ENCODE measurements at places on chromosomes 2 and 18. TPM values are rescaled to one million over a fixed set of nuclear protein-coding genes. Genes with fewer than 3 reads are reported as not detected.

- DNase-seq: no peak
Observed at GRCh38 chr2:237262838-237263771, 150.9 kb downstream of the COL6A3 start.

- DNase-seq: no peak
Observed at GRCh38 chr2:76721226-76721625, 801.0 kb downstream of the LRRTM4 start.

The BOLL gene
- 1.7 TPM for polyA plus RNA-seq

GRCh38 chr2:208311954-208312353, 45.9 kb downstream of the PIKFYVE start:
- no peak for DNase-seq

DNA sequence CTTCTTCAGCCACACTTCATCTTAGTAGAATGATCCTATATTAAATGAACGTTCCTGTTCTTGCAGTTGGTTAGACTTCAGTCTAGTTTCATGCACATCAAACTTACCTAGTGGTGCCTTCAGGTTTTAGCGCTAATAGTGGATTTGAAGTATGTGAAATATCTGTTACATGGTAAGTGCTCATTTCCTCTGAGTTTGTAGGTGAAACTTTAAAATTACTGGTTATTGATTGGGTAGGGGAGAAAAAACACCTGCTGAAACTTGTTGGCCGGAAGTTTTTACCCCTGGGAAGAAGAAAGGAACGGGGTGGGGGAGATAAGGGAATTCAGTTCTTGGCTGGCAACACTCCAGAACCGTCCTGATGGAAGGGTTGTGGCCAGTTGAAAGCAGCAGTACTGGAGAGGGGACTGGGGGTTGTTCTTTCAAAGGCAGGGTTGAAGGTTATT, 112.8 kb downstream of the SPTBN1 start:
- DNase-seq: no peak

DNA sequence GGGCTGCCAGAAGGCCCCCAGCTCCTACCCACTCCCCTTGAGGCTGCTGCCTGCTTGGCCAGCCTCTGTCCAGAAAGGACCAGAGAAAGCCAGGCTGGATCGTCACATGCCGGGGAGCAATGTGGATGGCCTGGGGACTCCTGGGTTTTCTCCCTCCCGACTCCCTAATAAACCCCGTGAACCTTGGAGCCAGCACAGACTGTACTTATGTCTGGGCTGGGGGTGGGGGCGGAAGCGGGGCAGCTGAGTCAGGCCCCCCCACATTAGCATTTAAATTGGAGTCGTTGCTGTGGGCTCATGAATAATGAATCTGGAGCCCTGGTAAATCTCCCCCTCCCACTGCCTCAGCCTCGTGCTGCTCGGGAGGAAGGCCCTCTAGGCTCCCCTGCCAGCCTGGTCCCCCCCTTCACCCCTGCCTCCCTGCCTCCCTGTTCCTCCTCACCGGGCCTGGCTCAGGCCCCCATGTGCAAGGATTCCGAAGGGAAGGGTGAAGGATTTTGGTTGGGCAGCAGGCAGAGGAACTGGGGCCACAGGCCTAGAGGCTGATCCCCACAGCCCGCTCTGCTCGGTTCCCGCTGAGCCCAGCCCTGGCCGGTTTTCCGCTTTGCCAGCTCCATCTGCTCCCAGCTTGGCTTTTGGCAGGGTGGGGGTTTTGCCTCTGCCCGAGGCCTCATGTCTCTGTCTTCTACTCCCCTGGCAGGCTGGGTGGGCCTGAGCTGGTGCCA, 7.3 kb upstream of the ASIC4 start:
- peak; percentile 61 for DNase-seq

DNA sequence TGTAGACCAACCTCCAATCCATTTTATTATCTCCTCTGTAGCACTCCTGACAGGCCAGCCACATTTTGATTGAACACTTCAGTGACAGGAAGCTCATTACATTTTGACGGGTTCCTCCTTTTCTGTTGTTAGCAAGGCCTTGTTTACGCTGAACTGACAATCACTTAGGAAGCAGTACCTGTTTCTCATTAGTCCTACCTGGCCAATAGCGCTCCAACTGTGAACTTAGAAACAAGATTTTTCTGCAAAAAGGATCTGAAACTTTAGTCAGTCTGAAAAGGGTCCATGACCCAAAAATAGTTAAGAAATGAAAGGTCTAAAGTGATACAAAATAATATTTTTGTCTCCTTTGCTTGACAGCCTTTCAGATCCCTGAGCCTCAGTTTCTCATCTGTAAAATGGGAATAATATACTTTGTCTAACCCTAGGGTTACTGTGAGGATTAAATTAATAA, 119.6 kb upstream of the MSTN start:
- no peak for DNase-seq

GRCh38 chr2:240257940-240258580, 117.6 kb upstream of the OTOS start:
- no peak for DNase-seq

DNA sequence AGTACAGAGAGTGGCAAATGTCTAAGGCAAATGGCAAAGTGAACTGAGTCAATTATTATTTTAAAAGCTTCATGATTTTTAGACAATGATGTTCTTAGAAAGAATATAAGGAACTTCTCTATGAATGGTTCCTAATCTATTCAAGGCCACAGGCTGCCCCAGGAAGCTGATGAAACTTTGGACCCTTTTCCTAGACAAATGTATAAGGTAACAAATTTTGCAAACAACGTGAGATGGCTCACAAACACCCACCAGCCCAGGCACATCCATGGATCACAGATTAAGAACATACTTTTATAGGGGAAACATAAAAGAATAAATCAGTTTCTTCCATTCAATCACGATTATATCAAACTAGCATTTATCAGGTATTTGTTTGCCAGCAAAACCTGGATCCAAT, 659.0 kb downstream of the IRS1 start:
- DNase-seq: no peak

DNA sequence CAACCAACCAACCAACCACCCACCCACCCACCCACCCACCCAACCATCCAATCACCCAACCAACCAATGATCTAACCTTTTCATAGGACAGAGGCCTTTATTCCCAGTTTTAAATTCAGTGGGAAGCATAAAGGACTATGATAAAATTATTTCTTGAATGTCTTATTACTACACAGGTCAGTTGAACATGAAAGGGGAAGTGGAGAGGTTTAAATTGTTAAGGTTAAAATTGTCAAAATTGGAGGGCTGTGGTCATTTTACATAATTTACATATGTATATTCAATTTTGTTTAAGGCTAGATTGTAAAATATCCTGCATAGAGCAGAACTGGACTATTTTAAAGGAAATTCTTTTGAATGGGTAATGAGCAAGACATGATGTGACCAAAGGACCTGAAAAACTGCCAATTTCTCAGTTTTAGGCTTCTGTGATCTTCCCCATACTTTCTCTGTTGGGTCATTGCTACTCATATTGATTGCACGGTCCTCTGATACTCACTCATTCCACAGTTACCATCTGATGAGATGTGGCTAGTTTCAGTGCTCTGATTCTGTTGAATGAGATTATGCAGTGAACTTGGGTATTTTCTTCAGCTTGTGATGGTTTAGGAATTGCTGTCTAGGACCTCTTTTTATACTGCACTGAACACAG, 127.4 kb downstream of the PLCL1 start:
- DNase-seq: no peak

DNA sequence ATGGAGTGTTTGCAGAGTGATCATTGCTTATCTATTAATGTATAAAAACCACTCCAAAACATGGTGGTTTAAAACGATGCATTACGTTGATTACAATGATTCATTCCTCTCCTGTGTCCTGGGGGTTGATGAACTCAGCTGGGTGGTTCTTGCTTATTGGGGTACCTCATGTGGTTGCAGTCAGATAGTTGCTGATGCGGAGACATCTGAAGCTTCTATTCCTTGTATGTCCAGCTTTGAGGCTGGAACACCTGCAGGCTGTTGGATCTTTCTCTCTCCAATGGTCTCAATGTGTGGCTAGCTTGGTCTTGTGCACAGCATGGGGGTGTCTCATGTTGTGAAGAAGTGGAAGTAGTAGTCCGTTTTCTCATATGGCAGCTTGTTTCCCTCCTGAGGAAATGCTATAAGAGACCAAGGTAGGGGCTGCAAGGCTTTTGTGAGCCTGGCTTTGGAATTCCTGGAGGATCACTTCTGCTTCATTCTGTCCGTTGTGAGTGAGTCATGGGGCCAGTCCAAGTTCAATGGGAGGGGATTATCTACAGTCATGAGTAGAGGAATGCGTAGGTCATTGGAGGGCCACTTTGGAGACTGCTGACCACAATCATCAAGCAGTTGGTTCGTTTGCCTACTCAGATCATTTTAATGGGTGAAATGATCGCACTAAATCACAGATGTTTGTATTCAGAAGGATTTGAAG, 601.0 kb downstream of the SLC4A3 start:
- peak; percentile 42 for DNase-seq

The TMEM247 gene
- polyA plus RNA-seq: not detected

DNA sequence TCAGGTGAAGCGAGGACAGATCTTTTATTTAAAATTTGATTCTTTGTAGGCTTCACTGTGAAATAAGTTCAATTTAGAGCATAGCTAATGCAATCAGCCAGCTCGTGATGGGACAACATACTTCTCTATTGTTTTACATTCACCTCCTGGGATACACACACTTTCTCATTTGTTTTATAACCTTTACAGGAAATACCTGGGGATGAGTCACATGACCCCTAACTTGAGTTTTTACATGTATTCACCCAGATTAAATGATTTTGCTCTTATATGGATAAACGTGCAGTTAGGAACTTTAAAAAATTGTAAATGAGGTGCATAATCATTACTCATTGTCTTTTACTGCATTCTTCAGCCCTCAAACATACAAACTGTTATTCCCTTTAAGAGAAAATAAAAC, 152.1 kb downstream of the NEDD4L start:
- DNase-seq: no peak

- peak; percentile 6 for DNase-seq
Observed at GRCh38 chr18:71116535-71116934, 827.7 kb downstream of the SOCS6 start.

GRCh38 chr18:24369426-24369825, 28.2 kb downstream of the OSBPL1A start:
- no peak for DNase-seq

- no peak for DNase-seq
Observed at GRCh38 chr2:45913539-45913938, 262.1 kb downstream of the PRKCE start.

The CHRND gene
- 118 TPM for polyA plus RNA-seq

DNA sequence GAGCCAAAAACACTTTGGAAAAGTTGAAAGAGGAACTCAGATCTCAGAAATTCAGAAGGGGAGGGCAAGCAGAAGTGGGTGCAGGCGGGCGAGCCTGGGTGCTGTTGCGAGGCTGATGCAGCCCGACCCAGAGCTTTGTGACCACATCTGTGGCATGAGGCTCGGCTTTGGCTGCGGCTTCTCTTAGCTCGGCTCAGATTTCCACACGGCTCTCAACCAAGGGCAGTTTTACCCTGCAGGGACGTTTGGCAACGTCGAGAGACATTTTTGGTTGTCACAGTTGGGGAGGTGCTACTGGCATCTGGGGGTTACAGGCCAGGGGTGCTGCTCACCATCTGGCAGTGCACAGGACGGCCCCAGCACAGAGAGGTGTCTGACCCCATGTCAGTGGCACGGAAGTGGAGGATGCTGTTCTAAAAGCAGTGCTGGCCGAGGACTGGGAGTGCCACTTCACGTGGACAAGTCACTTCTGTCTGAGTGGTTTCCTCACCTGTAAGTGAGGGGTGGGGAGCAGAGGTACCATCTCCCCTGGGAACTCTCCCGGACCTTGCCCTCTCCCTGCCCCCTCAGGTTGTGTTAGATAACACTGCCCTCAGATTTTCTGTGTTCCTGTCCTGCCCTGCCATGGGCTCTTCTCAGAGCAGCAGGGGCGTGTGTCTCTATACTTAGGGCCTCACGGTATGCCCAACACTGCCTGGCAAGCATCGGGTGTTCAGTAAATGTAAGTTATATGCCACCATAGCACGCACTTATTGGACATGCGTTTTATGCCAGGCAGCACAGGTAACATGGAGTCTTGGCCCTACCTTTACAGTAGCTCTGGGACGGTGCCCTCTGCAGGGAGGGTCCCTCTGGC, 48.7 kb upstream of the FAHD2A start:
- no peak for DNase-seq

The ZRANB3 gene
- 6.5 TPM for polyA plus RNA-seq

DNA sequence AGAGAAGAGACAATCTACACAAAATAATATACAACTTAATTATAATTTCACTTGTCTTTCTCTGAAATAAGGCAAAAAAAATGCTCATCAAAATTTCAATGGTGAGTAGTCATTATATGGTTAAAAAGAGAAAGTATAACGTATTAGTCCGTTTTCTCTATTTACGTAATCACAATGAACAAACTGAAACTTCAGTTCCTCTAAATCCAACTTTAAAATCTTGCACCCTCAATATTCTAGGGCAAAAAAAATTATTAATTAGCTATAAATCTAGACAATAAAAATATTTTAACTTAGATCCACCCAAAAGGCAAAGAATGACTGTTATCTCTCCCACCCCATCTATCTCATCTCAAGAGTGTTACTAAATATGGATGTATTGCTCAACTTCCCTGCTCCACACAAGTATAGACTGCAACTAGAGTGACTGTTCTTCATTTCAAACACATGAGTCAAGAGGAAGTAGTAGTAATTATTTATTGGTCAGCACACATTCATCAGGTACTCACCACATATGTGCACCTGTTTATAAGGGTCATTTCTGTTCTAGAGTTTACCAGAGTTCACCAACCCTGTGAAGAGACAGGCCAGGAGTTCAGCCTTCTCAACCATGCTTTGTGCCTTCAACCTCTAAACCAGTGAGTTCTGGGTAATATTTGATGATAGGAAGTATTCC, 36.4 kb downstream of the STK39 start:
- DNase-seq: peak; percentile 37

- peak; percentile 73 for DNase-seq
Observed at GRCh38 chr2:158214431-158214830, 112.8 kb downstream of the UPP2 start.

The CCDC141 gene
- 57.3 TPM for polyA plus RNA-seq

DNA sequence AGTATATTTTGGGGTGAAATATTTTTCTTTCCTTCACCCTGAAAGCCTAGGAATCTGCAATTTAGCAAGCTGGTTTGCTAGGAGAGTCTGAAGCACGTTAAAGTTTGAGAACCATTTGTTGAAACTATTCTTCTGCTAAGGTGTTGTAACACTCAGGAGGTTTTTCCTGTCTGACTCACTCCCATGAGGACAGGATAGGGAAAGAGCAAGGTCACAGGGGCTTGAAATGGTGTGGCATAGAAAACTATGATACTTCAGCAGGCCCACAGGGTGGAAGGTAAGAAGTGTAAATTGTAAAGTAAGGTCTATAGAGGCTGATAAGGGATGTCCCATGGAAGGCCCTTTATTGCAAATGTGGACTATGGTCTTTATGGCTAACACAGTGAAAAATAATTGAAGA, 177.7 kb upstream of the ZC3H15 start:
- no peak for DNase-seq

The SLC5A7 gene
- 0.47 TPM for polyA plus RNA-seq

The LYG1 gene
- 1.8 TPM for polyA plus RNA-seq

- no peak for DNase-seq
Observed at GRCh38 chr2:83191316-83191715, 1267.8 kb downstream of the SUCLG1 start.

DNA sequence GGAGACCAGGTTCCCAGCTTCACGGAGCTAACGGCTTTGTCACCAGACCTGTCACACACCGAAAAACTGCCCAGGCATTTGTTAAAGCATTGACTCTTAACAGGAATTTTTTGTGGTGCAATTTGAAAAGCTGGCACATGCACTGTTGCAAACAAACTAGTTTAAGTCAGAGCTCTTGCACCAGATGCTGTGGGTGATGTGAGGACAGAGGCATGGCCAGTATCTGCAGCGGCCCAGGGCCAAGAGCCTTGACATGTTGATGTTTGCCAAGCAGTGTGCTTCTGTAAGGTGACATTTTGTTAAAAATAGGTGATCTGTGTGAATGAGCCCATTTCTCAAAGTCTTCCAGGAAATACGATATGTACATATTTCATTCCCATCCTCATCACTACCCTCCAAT, 142.5 kb downstream of the MTCL1 start:
- no peak for DNase-seq
